Left ventricle myocardium inferior (tissue), 1 donor: ENCODE measurements at places on chromosomes 1 and 21. TPM values are rescaled to one million over a fixed set of nuclear protein-coding genes. Genes with fewer than 3 reads are reported as not detected.

The CHI3L2 gene
- total RNA-seq = 1.1 TPM

The S100A8 gene
- total RNA-seq = 26.6 TPM

The MAN1C1 gene
- 18.0 TPM for total RNA-seq

The SPAG17 gene
- total RNA-seq = not detected

The TENT5C gene
- total RNA-seq = 14.9 TPM

The ZFP69 gene
- 1.9 TPM for total RNA-seq

GRCh38 chr1:172359491-172359999 is 60.9 kb upstream of the C1orf105 start:
- no peak for DNase-seq

GRCh38 chr1:109930252-109930993 is 19.8 kb downstream of the CSF1 start:
- no peak for DNase-seq

DNA sequence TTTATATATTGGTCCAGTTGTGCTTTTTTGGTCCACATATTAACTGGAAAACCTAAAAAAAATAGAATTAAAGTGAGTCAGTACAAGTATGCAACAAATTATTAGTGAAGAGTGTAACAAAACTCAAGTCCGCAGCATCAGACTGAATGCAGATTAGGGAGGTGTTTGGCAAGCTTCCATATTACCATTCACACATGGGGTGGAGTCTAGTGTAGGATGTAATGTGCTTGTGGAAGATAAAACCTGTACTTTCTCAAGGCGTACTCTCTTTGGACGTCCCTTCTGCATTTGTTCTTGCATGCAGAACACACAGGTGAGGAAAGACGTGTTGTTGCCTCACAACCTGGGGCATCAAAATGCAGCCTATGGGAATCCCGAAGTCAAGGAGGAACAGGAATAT is 668.7 kb downstream of the MRPL39 start:
- DNase-seq = no peak

DNA sequence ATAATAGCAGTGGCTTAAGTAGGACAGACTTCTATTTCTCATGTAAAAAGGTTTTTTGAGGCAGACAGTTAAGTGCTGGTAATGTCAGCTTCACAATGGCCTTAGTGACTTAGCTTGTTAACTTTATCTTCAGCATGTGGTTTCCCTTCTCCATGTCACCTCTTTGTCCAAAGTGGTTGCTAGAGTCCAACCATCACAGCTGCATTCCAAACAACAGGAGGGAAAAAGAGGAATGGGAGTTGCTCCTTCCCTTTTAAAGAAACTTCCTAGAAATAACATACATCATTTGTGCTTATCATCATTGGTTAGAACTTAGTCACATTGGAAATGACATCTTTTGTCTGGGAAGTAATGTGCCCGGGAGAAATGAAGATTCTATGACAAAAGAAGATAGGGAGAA is 9.9 kb downstream of the GSTM5 start:
- DNase-seq = no peak

DNA sequence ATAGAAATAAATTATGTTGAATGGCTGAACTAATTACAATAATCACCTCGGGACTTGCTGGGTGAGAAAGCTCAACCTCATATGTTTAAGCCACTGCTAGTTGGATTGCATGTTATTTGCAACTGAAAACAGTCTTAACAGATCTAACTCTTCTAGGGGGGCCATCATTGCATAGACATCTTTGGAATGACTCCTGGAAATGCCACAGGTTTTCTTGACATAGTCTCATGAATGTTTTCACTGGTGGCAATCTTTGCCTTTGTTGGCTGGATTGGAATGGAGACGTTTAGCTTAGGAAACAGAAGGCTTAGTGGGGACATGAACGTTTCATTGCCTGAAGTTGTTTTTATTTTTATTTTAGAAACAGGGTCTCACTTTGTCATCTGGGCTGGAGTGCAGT is 8.8 kb upstream of the WDTC1 start:
- DNase-seq = no peak

DNA sequence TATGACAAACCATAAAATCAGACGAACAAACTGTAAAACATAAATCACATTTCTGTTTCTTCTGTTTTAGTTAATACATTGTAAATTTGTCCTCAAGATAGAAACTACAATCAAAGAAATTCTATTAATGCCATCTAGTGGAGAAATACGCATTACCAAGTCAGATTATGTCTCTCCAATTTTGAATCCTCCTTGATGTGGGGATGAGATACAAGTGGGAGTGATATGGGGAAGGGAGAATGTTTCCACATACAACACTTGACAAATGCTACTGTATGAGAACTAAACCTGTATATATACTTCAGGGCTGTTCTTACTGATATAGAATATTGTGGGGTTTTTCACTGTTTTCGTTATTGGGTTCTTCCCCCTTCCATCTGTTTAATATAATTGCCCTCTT is 2.6 kb downstream of the HFM1 start:
- DNase-seq = no peak
